Activated CD4-positive, alpha-beta T cell treated with anti-CD3 and anti-CD28 coated beads for 4 hours (primary cell): ENCODE measurements at places on chromosomes 12 and 14.

DNA sequence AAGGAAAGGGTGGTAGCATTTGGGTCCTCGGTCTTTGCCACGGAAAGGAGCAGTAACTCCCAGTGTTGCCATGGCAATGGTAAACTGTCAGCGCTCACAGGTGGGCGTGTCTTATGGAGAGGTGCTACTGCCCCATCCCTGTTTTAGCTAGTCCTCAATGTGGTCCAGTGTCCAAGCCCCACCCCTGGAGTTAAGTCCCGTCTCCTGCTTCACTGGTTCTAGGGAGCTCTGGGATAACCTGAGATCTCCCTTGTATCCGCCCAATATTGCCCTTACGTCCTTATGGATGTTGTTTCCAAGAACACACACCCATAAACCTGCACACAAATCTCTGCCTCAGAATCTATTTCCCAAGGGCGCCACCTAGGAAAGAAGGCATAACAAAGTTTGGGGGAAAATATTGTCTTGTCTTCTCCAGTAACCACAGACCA lies 64.2 kb downstream of the SPRING1 start:
- no peak for DNase-seq

- no peak for DNase-seq
Measured at GRCh38 chr12:117322428-117322827, 39.0 kb downstream of the NOS1 start.

DNA sequence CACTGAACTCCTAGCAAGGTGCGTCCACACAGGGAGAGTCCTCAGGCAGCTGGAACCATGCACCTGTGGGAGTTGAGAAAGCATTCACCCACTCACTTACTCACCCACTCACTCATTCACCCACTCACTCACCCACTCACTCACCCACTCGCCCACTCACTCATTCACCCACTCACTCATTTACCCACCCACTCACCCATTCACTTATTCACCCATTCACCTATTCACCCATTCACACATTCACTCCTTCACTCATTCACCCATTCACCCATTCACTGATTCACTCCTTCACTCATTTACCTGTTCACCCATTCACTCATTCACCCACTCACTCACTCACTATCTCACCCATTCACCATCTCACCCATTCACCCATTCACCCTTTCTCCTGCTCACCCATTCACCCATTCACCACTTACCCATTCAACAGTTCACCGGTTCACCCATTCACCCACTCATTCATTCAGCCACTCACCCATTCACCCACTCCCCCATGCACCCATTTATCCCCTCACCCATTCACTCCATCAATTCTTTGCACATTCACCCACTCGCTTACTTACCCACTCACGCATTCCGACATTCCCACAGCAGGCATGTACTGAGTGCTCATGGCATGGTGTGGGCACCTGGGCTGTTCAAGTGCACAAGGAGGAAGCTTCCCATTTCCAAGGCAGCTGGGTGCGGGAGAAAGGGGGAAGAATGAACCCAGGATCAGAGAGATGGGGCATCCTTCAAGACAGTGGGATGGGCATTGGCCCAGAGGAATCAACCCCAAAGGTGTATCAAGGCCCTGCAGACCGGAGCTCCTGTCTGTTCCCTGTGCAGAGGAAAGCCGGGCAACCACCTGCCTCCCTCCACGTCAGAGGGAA lies 135.2 kb upstream of the C14orf180 start:
- DNase-seq: no peak

DNA sequence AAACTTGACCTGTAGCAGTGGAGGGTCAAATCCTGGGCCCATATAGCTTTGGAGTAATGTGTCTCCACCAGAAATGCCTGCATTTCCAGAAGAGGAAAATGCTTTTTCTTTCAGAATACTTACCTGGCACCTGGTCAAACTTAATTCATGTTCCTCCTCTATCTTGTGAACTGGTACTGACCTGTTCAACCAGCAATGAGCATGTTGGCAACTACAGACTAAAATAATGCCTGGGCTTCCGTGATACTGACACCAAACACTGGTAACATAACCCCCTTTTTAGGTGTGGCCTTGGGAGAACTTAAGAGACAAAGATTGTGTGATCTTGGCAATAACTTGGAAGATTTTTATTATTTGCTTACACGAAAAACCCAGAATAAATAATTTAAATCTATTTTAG lies 23.8 kb upstream of the MGST1 start:
- DNase-seq: no peak

GRCh38 chr14:90573385-90574105 lies 176.7 kb downstream of the CALM1 start:
- no peak for DNase-seq

DNA sequence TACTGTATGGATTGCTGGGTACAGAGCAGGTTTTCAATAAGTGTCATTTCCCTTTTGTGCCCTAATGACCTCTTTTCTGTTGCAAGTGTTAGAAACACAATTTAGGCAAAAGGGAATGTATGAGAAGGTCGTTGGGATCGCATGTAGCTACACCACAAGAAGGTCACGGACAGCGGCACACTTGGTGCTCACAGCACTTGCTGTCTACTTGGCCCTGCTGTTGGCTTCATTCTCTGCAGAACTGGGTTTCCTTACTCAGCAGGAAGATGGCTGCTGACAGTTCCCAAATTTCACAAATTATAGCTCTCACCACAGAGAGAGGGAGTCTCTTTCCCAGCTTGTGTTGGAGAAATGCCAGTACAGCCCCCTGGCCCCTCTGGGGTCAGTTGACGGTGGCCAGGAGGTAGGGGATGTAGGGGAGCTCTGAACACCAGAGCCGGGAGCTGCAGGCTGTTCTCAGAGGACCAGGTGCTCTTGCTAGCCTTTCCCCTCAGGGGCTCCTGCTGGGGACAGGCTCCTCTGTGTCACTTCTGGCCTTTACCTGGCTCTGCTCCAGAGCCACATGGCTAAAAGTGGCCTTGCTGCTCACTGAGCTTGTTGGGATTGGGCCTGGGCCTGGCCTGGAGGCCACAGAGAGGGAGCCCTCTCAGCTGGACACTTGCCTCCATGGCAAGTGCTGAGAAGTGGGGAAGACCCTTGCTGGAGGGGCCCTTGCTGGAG lies 50.9 kb upstream of the BCL7A start:
- DNase-seq: no peak

GRCh38 chr12:119204671-119205285 lies 26.0 kb downstream of the HSPB8 start:
- DNase-seq: no peak

GRCh38 chr12:113479590-113480335 lies 8.1 kb upstream of the LHX5 start:
- no peak for DNase-seq

- no peak for DNase-seq
Measured at GRCh38 chr12:67920413-67920812, 68.8 kb upstream of the IFNG-AS1 start.
